ENCODE measurements at places on chromosomes 12 and 14. TPM values are rescaled to one million over a fixed set of nuclear protein-coding genes. Genes with fewer than 3 reads are reported as not detected.

- no peak for DNase-seq
Observed at GRCh38 chr14:68784978-68785533, 7.8 kb downstream of the ZFP36L1 start.

DNA sequence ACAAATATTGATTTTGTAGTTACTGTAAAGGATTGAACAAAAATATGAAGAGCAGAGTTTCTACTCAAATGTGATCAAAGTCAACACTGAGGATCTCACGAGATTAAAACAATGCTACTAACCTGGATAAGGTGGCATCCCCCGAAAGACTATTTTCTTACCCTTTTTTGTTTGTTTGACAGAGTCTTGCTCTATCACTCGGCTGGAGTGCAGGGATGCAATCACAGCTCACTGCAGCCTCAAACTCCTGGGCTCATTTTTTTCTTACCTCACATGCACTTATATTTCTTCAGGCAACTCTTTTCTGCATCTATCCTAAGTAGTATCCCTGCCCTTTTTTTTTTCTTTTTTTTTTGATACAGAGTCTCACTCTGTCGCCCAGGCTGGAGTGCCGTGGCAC lies 109.2 kb downstream of the VEZT start:
- DNase-seq = no peak

DNA sequence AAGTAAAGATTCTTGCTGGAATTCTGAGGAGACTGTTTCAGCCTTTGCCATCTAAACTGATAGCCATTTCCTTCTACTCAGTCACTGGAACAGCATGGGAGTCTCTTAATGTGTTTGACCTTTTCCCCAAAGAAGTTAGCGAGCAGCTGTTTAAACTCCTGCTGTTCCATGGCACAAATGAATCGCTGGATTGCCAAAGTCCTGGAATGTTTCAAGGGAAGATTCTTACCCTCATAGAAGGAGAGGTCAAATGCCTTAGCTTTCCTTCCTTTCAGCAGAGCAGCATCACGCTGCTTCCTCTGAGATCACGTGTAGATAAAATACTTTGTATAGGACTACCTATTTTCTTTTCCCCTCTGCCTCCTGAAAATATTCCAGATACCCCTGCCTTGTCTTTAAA lies 10.5 kb upstream of the NR2C1 start:
- no peak for DNase-seq

- no peak for DNase-seq
Observed at GRCh38 chr12:1697271-1697670, 6.4 kb downstream of the ADIPOR2 start.

- peak; percentile 67 for DNase-seq
Observed at GRCh38 chr14:61837336-61838229, 75.4 kb downstream of the SNAPC1 start.

- DNase-seq = no peak
Observed at GRCh38 chr12:63003223-63003819, 68.4 kb upstream of the PPM1H start.

GRCh38 chr14:69475194-69475818 lies 9.2 kb upstream of the PLEKHD1 start:
- DNase-seq = no peak

DNA sequence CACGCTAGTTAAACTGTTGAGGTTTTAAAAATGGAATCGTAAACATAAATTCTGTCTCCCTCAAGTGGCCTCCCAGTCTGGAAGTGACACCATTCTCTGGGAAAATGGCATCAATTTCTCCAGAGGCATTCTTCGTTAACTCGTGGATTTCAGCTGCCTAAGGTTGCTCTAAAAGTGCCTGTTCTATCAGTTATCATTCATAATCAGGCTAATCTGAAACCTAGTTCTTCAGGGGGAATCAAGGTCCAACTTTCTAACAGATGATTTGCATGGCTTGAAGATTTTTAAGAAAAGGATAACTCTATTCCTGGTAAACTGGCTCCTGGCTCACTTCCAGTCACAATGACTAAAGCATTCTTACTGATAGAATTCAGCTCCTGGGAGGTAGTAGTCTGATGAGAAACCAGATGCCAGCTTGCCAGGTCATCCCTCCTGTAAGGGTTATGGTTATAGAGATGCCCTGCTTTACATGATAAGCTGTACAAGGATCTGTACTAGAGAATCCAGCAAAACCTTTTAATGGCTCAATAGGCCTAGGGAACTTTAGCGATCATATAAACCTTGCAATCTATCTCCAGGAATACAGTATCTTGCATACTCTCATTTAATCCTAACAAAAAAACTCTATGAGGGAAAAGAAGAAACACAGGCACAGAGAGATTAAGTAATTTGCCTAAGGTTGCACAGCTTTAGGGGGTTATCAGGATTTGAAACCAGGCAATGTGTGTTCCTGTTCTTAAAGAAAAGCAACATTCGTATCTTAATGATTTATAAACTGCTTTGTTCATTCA lies 1.5 kb downstream of the L3HYPDH start:
- DNase-seq = peak; percentile 56

- DNase-seq = no peak
Observed at GRCh38 chr12:67989184-67989920, at the start of gene IFNG-AS1. Gene IFNG-AS1 (plus strand): TSS chr12:67989447.

DNA sequence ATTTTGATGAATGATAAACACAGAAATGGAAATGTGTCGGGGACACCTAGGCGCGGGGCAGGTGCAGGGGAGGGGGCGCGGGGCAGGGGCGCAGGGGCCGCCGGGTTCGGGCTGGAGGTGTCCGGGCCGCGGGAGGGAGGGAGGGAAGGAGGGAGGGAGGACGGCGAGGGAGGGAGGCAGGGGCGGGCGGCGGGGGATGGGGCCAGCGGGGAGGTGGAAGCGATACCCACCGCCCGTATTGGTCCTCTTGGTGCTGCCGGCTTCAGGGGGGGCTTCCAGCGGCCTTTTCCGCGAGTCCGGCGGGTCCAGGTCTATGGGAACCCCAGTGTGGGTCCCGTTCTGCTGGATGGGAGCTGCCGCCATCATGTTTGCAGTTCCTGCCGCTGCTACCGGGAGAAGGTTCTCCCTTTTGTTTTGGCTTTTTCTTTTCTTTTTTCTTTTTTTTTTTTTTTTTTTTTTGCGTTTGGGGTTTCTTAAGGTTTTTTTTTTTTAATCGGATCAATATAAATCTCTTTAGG lies 703 bp downstream of the NOVA1 start:
- DNase-seq = no peak

GRCh38 chr12:74538491-74539258 lies 1.0 kb downstream of the ATXN7L3B start:
- DNase-seq = no peak

- no peak for DNase-seq
Observed at GRCh38 chr12:3044141-3044630, 33.0 kb upstream of the TSPAN9 start.

DNA sequence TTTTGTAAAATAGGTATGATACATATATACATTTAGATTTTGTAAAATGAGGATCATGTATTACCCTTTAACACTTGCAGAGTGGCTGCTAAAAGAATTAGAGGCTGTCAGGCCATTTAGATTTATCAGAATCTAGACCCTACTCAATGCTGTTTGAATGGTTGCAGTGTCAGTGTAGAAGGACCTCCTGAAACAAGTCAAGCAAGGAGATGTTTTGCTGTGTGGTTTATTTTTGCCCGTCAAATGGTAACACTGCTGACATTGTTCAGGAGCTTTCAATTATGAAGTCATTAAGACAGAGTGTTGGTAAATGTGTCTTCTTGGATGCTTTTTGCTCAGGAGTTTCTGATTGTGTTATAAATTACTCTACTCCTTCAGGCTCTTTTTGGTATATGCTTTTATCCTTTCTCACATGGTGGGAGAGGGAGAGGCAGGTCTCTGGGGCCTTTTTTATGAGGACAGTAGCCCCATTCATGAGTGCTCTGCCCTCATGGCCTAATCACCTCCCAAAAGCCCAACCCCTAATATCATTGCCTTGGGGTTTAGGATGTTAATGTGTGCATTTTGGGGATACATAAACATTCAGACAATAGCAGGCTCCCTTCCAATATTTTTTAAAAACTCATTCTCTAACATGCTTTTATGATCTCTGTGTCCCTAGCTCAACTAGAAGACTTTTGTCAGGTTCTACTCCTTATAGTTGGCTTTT lies 16.5 kb downstream of the EID3 start:
- DNase-seq = no peak

The NINJ2 gene
- total RNA-seq = 1.9 TPM

The DLK1 gene
- total RNA-seq = 0.69 TPM

The PTGDR gene
- total RNA-seq = not detected

The KIF5A gene
- total RNA-seq = 3.0 TPM

The AMDHD1 gene
- total RNA-seq = 0.54 TPM

The RD3L gene
- total RNA-seq = not detected

The NRXN3 gene
- not detected for total RNA-seq

The BCL2L2 gene
- 18.9 TPM for total RNA-seq

The MYL2 gene
- total RNA-seq = not detected

The CACNA2D4 gene
- total RNA-seq = 0.15 TPM

The PTCSC3 gene
- not detected for total RNA-seq
